Stimulated activated CD4-positive, alpha-beta T cell treated with anti-CD3 and anti-CD28 coated beads, Interleukin-15, amount 100 ng/mL, for 1 hour (primary cell): ENCODE measurements at places on chromosomes 7 and 10.

DNA sequence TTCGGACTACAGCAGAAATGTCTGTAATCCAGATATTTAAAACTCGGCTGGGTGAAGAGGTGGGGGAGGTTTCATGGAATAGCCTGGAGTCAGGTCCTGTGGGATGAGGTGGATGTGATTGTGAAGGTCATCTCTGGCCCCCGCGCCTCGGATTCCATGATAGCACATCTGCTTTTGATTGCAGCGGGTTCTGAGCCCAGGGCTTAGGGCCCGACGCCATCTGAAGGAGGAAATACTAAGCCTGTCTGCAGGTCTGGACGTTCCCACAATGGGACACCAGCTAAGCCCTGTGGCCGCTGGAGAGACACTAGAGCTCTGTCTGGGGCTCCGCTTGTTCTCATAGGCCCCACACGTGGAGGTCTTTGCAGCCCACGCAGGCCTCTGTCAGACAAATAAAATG, 328.7 kb downstream of the CXCL12 start:
- DNase-seq: no peak

GRCh38 chr7:78099715-78100394, 301.3 kb downstream of the PHTF2 start:
- DNase-seq: no peak

DNA sequence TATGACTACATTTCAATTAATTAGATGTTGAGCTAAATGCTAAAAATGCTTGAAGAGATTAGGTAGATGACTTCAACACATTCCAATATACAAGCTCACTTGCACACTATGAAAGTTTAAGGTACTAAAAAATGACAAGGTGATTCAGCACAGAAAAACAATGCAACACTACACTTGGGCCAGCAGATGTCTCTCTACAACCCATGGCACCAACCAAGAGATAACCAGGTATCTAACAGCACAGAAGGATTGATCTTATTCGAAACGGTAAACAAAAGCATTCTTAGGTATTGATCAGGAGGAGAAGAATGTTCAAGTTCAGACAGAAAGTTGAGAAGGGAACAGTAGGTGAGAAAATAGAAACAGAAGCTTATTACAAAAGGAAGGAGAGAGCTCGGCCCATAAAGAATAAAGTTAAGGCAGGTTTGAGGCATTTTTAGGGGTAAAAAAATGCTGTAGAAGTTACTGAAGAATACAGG, 248.2 kb upstream of the KLF14 start:
- no peak for DNase-seq

DNA sequence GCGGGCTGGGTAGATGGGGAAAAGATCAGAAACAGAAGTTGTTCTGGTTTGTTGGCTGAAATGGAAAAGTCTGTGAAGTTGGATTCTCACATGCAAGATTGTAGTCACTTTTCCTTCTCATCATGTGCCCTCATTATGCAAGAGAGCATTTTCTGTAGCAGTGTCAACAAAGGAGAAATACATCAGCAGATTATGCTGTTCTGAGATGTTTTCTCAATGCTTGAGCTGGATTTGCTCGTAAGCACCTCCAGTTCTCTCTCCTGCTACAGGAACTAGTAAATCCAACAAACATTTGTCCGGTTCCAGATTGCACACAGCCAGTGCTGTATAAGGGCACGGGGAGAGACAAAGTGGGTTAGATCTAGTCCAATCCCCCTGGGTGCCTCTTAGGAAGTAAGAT, 90.0 kb downstream of the GATA3 start:
- DNase-seq: no peak

- no peak for DNase-seq
Measured at GRCh38 chr10:5319863-5320262, 44.9 kb upstream of the UCN3 start.

DNA sequence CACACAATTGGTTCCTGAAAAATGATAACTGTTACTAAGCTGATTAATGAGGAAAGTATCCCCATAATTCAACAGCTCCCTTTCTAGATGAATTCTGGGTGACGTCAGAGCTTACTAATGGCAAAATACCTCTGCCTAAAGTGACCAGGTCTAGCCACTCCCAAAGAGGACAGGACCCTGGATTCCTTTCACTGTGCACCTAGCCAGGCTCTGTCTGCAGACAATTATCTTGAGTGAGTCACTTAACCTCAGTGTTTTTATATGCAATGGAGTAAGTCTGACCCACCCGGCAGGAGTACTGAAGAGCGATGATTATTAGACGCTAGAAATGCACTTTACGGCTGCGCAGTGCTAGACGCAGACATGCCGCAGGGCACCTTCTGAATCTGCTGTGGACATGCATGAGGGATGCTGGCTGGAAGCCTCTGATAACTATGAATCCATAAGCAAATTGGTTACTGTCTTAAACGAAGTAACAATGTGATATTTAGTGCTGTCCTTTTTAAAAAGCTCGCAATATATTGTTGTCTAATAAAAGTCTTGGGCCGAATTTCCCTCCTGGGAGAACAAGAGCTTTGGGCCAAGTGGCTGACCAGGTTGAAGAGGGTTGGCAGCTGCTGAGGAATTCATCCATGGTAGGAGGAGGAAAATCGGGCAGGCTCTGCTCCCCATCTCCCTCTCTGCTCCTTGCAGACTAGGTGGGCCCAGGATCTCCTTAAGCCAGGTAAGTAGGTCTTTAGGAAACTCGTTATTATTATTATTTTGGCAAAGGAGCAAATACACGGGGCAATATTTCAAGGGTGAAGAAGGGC, 4.6 kb upstream of the INPP5A start:
- no peak for DNase-seq

DNA sequence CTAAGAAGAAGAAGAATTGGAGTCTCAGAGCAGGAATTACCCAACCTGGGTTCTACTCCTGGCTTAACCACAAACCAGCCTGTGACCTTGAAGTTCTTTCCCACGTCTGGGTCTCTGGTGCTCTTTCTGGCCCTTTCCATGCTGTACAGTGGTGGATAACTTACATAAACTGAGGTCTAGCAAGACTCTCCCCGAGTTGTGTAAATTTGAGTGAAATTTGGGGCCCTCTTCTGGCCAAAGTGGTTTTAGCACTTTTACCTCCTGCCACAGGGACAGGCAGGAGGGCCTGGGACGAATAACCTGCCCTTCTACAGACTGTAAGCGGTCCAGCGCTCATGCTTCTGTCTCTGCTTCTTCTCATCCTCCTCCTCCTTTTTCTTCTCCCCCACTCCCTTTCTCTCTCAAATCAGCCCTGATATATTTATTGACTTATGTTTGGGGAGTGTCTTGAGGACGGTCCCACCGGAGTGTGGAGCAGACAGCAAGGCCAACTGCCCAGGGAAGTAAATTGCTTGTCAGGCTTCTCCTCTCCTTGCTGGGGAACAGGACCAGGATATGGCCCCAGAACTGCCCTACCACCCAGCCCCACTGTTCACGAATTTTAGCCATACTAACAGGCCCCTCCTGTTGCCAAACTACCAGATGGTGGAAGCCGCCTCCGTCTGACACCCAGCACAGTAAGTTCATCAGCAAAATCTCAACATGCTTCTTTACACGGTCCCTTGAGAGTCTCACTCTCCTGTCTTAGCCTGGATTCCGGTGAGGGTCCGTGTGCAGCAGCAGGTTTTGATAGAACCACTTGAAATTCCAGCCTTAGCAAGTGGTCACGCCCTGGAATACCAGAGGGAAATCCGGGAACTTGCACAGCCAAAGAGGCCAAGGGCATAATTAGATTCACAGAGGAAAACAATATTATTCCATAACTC, 4.0 kb upstream of the SH3PXD2A start:
- no peak for DNase-seq

GRCh38 chr10:28367929-28368484, 65.1 kb upstream of the MPP7 start:
- DNase-seq: peak; percentile 23
